ENCODE measurements at places on chromosomes 4 and X.

DNA sequence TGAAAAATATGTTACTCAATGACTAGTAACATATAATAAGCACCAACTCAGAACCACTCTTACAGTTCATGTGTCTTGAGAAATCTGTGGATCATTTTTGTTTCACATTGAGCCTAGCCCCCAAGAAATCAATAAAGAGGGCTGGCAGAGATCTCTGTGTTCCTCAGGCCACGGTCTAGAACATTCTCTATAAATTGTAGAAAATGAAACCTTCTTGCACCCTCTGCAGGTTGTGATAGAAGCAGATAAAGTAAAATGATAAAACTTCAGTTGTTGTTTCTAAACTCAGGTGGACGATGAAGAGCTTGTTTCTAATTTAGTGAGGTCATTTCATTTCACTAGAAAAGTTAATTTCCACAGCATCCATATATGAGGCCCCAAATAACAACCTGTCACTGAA lies 182.7 kb downstream of the KIT start:
- no peak for DNase-seq

DNA sequence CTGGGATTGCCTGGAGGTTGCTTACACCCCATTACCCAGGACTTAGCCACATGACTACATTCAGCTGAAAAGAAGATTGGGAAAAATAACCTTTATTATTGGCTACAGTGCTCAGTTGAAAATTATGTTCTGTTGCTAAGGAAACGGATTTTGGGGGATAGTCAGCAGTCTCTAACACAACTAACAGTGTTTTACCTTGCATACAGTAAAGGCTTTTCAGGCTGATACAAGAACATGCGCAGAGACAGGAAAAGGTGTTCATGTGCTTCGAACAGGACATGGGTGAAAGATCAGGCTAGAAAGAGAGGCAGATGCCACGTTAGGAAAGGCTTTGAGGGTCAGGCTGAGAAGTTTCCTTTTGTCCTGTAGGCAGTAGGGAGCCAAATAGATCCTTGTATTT lies 14.8 kb upstream of the RHOH start:
- DNase-seq = no peak

DNA sequence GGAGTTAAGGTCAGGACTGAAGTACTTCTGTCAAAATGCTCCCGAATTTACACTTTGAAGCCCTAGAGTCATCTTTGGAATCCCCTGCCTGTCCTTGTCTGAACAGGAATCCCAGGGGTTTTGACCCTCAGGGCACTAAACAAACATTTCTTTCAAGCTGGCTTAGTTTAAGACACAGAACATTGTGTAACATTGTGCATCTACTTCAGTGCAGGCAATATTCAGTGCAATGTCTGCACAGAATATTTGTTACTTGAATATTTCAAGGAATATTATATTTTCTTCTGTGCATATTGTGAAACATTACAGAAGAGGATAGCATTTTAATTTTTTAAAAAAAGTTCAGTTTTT lies 763.4 kb downstream of the PCDH18 start:
- no peak for DNase-seq

DNA sequence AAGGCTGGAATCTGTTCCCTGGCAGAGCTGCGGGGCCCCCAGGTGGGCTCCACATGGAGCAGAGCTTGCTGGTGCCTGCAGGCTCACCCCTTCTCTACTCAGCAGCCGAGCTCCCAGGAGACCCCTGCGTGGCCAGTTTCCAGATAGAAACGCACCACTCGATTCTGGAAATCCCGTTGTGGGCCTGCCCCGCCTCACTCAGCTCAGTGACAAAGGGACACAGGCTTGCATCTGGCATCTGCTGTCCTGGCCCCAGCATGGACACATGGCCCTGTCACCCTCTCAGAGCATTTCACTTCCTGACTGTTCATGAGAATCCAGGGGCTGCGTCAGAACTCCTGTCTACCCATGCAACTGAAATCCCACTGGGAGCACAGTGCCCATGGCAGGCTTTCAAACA lies 20.5 kb upstream of the C4orf50 start:
- DNase-seq = no peak

- DNase-seq = no peak
Measured at GRCh38 chrX:74890676-74891430, 34.4 kb downstream of the NEXMIF start.

- DNase-seq = peak; percentile 74
Measured at GRCh38 chr4:53908661-53909078, 155.7 kb downstream of the CHIC2 start.

GRCh38 chr4:29596228-29596627 lies 1123.9 kb upstream of the PCDH7 start:
- DNase-seq = no peak

GRCh38 chrX:10926891-10927290 lies 184.2 kb upstream of the HCCS start:
- DNase-seq = no peak

DNA sequence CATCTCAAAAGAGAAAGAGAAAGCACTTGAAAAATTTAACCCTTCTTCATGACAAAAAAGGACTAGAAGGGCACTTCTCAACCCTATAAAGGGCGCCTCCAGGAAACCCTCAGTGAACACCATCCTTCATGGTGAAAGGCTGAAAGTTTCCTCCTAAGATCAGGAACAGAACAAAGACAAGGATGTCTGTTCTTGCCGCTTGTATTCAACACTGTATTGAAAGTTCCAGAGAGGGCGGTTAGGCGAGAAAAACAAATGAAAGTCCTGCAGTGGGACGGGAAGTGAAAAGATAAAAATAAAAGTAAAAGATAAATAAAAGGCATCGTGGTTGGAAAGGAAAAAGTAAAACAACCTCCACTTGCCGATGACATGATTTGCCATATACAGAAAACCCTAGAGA lies 50.9 kb downstream of the RNF212 start:
- no peak for DNase-seq

DNA sequence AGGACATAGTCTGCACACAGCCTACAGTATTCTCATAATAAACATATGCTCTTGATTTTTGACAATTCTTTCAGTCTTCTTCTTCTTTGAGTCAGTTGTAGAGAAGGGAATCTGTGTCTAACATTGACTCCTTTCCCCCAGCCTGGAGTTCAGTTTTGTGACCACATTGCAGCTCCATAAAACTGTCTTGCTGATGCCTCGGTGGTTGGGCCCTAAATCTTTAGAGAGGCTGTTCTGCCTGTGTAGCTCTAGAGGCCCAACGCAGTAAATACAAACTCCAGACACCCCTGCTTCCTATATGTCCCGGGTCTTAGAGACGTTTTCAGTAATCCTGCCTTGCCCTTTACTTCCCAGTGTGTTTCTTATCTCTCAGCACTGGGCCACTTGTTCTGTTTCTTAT lies 639.5 kb upstream of the AADAT start:
- DNase-seq = no peak

- no peak for DNase-seq
Measured at GRCh38 chr4:119011607-119011988, 122.9 kb downstream of the SYNPO2 start.

- no peak for DNase-seq
Measured at GRCh38 chrX:87409113-87409841, 108.3 kb upstream of the KLHL4 start.

GRCh38 chr4:74159143-74159709 lies 1.3 kb downstream of the MTHFD2L start:
- DNase-seq = no peak

DNA sequence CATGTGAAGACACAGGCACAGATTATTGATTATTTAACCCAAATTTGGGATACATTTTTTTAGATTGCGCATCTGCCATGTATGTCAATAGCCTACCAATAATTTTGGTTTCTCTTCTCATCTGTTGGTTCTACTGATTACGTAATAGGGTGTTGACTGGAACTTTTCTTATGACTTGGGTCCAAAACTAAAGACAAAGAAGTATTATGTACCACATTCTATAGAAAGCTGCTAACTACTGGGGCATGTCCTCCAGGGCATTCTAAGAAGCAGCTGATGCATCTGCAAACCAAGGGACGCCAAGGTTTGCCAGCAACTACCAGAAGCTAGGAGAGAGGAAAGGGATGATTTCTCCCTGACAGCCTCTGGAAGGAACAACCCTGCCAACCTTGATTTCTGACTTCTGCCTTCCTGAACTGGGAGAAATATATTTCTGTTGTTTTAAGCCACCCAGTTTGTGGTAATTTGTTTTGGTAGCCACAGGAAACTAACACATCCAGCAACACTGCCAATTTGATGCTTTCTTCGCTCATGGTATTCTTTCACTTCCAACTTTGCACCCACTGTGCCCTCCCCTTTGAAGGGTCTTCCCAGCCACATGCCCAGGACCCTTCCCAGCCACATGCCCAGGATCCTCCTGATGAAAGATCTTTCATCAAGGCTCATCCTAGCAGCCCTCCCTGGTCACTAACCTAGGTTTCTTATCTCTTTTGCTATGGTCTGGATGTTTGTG lies 15.9 kb upstream of the TLR1 start:
- DNase-seq = no peak

- no peak for DNase-seq
Measured at GRCh38 chr4:75741027-75741426, 16.6 kb downstream of the USO1 start.

GRCh38 chrX:44506678-44507077 lies 36.0 kb downstream of the FUNDC1 start:
- DNase-seq = no peak

- no peak for DNase-seq
Measured at GRCh38 chr4:6199422-6199921, 877 bp downstream of the JAKMIP1 start.

DNA sequence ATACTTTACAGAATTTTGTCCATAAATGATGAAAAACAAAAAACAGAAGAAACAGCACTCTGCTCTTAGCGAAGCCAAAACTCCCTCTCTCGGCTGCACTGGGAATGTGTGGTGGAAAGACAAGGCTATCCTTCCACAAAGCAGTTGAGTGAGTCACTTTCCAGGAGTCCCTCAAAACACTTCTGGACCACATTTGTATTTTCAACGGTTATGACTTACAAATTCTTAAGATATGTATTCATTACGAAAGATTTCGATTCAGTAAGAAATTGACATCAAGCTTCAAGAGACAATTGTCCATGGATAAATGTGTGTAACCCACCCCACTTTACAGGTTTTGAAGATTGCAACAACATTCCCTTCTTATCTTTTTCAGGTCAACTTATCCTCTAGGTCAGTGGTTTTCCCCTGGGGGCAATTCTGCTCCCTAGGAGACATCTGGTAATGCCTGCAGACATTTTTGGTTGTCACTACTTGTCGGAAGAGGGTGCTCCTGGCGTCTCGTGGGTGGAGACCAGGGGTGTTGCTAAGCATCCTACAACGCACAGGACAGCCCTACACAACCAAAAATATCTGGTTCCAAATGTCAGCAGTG lies 66.7 kb upstream of the MTNR1A start:
- no peak for DNase-seq

- DNase-seq = no peak
Measured at GRCh38 chr4:3198906-3199305, 50.1 kb upstream of the MSANTD1 start.

GRCh38 chr4:161517941-161518340 lies 645.9 kb downstream of the FSTL5 start:
- no peak for DNase-seq

- no peak for DNase-seq
Measured at GRCh38 chr4:6137027-6137746, 63.2 kb downstream of the JAKMIP1 start.

- DNase-seq = no peak
Measured at GRCh38 chr4:42417550-42417949, 20.3 kb downstream of the SHISA3 start.

GRCh38 chrX:86714441-86714840 lies 566.2 kb downstream of the DACH2 start:
- no peak for DNase-seq

GRCh38 chr4:135277980-135278315 lies 1076.4 kb upstream of the PABPC4L start:
- DNase-seq = no peak

GRCh38 chr4:30720661-30721184 lies 554 bp downstream of the PCDH7 start:
- peak; percentile 28 for DNase-seq

- peak; percentile 28 for DNase-seq
Measured at GRCh38 chrX:129115104-129115503, 408.2 kb downstream of the SMARCA1 start.

DNA sequence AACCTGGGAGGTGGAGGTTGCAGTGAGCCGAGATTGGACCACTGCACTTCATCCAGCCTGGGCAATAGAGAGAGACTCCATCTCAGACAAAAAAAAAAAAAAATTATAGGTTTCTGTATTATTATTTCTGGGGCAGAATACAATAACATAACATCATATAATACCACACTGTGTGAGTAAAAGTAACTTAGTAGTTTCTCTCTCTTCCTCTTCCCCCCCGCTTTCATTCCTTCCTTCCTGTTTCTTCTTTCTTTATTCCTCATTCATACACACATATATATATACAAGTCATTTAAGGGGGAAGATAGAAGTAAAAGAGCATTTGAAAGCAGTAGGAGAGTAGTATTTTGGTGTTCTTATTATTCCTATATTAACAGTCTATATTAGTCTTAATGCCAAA lies 55.9 kb upstream of the FHDC1 start:
- no peak for DNase-seq

GRCh38 chrX:97639526-97639925 lies 755.8 kb downstream of the RPA4 start:
- peak; percentile 4 for DNase-seq

DNA sequence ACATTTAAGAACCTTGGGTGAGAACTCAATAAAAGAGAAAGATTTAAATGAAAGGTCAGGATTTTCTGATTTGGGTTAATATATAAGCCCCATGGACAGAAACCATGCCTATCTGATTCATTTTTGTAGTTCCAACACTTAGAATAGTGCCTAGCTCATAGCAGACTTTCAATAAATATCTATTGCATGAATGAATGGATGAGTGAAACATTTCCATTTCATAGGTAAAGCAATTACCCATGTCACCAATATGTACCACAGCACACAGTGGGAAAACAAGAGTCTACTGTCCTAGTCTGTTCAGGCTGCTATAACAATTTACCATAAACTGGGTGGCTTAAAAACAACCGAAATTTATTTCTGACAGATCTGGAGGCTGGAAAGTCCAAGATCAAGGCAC lies 63.9 kb upstream of the PTPN13 start:
- no peak for DNase-seq

DNA sequence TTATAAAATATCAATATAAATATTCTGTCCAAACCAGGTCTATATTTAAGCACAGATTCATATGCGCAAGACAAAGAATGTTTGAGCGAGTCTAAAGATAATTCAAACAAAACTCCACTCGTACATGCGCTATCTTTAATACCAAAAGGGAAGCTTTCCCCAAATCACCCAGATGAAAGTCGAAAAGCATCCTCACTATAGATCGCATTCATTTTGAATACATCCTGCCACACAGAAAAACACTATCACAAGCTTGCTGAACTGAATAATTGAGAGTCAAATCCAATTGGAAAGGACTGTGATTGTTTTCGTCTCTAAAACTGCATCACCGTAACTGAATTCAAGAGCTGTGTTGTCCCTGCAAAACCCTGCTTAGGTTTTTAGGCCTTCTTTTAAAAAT lies 685 bp downstream of the TASL start:
- no peak for DNase-seq

- peak; percentile 87 for DNase-seq
Measured at GRCh38 chr4:78079726-78080430, 22.8 kb downstream of the FRAS1 start.

All from NCI-H1092 treated with DMSO at 0.1 percent for 48 hours (cell line).